T-cell (primary cell): ENCODE measurements at places on chromosomes 12 and 14.

DNA sequence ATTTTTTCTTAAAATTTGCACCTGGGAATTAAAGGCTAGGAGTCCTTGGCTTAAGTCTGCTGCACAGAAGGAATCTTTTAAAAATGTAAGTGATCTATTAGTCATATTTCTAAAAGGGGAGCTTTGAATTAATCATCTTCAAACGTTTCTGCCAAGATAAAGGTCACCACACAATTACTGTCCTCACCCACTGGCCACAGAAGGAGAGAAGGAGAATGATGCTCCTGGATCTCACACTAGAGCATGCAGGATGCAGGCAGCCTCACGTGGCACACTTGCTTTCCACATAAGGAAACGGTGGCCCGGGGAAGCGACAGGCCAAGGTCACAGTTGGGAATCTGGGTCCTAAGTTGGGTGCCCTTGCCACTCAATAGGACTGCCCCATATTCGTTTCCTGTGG lies 16.9 kb downstream of the PLEKHG7 start:
- DNase-seq: no peak

- no peak for DNase-seq
Observed at GRCh38 chr14:24368212-24368561, 203 bp downstream of the NFATC4 start.

DNA sequence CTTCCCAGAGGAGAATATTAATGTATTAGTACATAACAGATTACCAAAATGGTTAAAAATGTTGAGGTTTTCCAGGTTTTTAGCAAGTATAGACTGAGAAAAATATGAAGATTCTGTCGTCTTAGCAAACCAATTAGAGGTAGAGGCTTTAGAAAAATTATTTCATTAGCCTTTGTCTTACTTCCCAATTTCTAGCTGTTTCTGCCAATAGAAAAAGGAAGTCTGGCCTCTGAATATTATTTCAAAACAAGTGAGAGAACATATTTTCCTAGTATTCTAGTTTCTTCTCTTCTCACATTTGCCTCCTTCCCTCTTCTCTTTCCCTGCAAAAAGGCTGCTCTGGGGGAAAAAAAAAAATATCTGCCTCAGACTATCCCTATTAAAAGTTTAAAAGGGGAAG lies 16.4 kb downstream of the IPO8 start:
- no peak for DNase-seq

GRCh38 chr12:52156311-52156710 lies 35.5 kb downstream of the KRT80 start:
- DNase-seq: no peak

DNA sequence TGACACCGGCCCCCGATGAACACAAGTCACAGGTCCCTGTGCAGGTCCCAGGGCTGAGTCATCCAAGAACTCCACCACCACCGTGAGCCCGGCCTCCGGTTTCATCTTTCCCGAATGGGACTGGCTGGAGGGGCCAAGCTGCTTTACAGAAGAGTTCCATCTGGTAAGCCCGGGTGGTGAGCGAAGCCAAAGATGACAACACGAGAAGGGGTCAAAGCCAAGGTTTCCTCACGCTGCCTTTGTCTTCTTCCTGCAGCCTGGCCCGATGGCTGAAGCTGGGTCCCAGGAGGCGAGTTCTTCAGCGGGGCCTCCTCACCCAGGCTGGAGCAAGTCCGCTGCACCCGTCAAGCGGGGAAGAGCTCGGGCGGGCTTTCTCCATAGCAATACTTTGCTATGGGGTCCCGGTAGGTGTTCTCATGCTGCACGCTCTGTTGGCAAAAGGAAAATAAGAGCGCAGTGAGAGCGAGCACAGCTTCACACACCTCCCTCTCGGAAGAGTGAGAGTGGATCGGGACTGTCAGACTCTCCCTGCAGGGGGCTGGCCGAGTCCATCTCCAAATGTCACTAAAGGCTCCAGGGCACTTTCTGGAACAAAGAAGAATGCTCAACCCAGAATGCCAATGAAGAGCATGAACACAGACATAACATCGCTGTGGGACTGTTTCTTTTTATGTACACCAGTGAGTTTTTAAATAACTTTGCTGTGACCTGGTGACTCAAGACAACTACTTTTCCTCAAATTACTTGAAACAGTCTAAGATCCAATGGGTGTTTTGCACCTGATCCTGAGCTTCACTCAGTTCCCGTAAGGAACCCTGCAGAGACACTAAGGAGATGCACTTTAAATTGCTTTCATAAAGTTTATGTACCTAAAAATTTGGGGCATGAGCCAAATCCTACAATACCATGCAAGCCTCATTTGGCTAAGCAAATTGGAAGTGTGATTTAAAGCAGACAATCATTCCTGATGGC lies 20.1 kb downstream of the SPRING1 start:
- no peak for DNase-seq

GRCh38 chr12:69685810-69686209 lies 13.3 kb downstream of the BEST3 start:
- no peak for DNase-seq

DNA sequence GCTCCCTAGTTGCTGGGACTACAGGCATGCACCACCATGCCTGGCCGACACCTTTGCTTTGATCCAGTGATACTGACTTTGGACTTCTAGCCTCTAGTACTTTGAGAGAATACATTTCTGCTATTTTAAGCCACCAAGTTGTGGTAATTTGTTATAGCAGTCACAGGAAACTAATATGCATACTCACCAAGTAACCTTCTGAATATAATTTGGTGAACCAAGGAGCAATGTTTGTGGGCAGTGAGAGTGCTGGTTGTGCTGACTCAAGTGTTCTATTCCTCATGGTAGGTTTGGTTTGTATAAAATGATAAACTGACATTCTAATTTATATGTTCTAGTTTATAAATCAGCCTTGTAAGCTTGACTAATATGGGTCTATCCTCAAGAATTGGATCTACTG lies 42.4 kb upstream of the MMP19 start:
- DNase-seq: no peak

- DNase-seq: no peak
Observed at GRCh38 chr12:30694412-30695198, 1.1 kb downstream of the IPO8 start.

- no peak for DNase-seq
Observed at GRCh38 chr12:106134294-106134949, 4.3 kb downstream of the NUAK1 start.

DNA sequence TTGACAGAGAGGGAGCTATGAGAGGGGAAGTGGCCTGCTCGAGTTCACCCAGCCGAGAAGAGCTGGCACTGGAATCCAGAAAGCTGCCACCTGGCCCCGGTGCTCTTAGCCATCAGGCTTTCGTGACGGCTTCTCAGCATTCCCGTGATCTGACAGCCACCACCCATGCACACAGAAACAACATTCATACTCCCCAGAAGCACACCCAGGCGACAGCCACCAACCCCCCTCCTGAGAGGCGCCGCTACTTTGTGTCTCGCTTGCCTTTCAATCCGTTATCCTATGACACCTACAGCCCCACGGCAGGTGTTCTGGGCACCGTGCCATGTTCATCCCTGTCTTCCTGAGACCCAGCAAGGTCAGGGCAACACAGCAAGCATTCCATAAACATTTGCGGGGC lies 31.4 kb downstream of the PSMC1 start:
- no peak for DNase-seq

DNA sequence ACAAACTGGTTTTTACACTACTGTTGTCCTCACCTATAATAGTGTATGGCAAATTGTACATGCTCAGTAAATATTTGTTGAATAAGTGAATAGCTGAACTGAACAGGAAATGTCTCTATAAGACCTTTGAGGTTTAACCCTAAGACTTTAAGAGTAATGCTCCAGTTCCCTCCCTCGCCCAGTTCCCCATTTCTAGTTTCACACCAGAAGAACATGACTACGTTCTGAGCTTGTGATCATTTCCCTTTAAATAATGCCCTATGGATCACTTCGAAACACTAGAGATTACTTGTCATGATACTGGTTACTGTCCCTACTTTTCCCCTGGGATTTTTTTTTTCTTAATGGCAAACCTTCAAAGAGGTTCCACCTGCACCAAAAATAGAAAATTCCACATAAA lies 69.3 kb downstream of the PRKD1 start:
- no peak for DNase-seq

DNA sequence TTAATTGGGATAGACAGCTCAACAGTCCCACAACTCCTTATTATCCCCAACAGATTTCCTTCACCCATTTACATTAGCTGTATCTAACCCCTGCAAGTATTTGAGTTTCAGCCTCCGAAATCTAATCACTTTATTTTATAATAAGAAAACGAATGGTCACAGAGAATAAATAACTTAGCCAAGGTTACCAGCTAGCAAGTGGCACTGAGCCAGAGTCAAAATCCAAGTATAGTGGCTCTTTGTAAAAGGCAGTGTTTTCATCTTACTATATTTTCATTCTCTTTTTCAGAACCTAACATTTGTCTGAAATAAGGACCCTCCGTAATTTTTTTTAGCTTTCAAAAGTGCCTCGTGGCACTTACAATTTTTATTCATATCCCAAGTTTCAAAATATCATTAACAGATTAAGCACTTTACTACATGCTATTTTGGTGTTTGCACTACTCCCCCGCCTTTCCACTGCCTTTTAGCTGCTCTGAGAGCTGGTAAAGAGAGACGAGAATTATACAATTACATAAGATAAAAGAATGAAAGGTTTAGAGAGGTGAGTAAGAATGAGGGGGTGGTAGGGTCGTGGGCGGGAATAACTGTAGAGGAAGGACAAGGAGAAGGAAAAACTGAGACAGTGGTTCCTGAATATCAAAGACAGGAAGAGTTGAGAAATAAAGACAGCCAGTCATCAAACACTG lies 3.7 kb upstream of the USP15 start:
- DNase-seq: no peak

GRCh38 chr12:130952171-130952954 lies 1.3 kb upstream of the ADGRD1 start:
- DNase-seq: no peak

DNA sequence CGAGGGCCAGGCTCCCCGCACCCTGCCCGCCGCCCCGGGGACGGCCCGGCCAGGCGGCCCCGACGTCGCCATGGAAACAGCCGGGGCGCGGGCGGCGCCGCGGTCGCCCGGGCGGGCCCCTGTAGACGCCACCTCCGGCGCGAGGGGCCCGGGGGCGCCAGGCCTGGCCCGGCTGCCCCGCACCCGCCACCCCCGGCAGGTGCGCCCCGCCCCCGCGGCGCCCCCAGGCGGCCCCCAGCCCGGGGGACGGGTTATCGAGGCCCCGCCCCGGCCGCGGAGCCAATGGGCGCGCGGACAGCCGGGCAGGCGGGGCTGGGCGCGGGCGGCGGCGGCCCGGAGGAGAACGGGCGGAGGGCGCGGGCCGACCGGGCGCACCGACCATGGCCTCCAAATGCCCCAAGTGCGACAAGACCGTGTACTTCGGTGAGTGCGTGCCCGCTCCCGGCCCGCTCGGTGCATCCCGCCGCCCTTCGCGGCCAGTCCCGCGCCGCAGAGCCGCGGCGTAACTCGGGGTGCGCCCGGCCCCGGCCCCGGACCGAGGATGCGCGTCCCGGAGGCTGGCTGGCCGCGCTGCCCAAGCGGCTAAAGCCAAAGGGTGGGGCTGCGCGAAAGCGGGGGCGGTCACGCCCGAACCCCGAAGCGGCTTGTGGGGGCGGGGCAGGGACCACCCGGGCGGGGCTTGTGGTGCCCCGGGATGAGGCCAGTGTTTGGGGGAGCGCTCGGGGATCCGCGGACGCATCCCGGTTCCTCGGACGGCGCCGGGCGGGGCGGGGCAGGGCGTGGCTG lies at the start of gene CRIP2:
TSS of gene CRIP2 (plus strand) at position 339 of the 786 bp plus-strand sequence. CDS start at position 381, 42 bp downstream.
- DNase-seq: peak; percentile 67

DNA sequence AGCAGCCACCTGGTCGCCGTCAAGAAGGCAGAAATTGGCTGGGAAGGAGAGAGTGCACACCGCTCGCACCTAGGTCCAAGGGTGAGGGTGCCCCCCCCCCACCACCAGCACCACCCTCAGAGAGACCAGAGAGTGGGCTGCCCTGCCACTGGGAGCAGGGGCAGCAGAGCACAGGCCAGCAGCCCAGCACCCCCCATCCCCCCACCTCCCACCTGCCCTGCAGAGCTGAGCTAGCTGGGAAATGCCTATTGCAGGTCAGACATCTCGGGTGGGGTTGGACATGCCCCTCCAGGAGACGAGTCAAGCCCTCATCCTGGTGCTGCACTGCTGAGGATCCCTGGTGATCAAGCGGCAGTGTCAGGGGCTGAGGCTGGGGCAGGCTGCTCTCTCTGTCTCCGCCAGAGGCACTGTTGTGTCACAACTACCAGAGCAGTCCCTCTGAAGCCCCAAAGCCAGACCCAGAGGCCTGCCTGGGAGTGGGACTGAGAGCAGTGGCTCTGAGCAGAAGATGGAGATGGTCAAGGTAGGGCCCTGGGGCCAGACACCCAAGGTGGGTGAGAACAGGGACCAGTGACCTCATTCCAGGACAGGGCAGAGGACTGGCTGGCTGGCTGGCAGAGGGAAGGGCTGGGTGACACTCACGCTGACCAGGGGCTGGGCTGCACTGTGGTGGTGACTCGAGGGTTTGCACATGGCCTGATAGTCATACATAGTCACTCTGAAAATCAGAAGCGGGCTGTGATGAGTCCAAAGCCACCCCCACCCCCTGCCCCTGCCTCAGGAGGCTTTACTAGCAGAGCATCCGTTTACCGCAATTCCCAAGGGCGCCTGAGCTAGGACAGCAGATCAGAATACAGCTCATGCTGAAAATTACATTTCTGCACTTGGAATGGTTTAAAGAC lies 19.7 kb upstream of the LRTM2 start:
- DNase-seq: no peak

- peak; percentile 65 for DNase-seq
Observed at GRCh38 chr14:106185837-106186233, 659.5 kb downstream of the TMEM121 start.

DNA sequence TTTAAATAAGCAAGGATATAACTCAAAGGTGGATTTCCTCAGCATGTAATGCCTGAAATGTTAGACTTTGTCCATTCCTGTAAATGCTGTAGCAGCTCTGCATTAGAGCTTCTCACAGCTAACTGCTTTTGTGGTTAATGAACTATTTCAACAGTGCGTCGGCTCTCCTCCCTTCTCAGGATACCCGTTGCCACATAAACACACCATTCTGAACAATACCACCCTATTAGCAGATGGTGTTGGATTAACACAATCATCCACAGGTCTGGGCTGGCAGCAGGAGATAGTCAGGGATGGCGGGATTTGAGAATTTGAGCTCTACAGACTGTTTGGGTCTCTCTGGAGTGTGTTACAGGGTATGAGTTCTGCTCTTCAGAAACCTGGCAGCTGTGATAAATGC lies 33.5 kb upstream of the C12orf42 start:
- no peak for DNase-seq

DNA sequence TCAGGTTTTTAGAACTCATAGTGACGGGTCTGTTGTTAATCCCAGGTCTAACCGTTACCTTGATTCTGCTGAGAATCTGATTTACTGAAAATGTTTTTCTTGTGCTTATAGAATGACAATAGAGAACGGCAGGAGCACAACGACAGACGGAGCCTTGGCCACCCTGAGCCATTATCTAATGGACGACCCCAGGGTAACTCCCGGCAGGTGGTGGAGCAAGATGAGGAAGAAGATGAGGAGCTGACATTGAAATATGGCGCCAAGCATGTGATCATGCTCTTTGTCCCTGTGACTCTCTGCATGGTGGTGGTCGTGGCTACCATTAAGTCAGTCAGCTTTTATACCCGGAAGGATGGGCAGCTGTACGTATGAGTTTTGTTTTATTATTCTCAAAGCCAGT lies 34.4 kb downstream of the PSEN1 start:
- no peak for DNase-seq

GRCh38 chr12:76874491-76875190 lies 4.2 kb downstream of the CSRP2 start:
- DNase-seq: no peak
